ENCODE measurements at places on chromosomes 3 and 15. TPM values are rescaled to one million over a fixed set of nuclear protein-coding genes. Genes with fewer than 3 reads are reported as not detected.

The GMPS gene
- 86.4 TPM for total RNA-seq

The SENP2 gene
- 17.7 TPM for total RNA-seq

The PLD1 gene
- total RNA-seq: 27.9 TPM

The ERICH6 gene
- not detected for total RNA-seq

The LMAN1L gene
- total RNA-seq: not detected

The TGM5 gene
- total RNA-seq: not detected

The PPARG gene
- 19.4 TPM for total RNA-seq

The TMC3 gene
- total RNA-seq: 0.02 TPM

The PSTPIP1 gene
- total RNA-seq: not detected

The ARPP19 gene
- total RNA-seq: 114 TPM

Data from NCI-H460 (cell line).